T-helper 22 cell (primary cell): ENCODE measurements at places on chromosomes 11 and 22.

DNA sequence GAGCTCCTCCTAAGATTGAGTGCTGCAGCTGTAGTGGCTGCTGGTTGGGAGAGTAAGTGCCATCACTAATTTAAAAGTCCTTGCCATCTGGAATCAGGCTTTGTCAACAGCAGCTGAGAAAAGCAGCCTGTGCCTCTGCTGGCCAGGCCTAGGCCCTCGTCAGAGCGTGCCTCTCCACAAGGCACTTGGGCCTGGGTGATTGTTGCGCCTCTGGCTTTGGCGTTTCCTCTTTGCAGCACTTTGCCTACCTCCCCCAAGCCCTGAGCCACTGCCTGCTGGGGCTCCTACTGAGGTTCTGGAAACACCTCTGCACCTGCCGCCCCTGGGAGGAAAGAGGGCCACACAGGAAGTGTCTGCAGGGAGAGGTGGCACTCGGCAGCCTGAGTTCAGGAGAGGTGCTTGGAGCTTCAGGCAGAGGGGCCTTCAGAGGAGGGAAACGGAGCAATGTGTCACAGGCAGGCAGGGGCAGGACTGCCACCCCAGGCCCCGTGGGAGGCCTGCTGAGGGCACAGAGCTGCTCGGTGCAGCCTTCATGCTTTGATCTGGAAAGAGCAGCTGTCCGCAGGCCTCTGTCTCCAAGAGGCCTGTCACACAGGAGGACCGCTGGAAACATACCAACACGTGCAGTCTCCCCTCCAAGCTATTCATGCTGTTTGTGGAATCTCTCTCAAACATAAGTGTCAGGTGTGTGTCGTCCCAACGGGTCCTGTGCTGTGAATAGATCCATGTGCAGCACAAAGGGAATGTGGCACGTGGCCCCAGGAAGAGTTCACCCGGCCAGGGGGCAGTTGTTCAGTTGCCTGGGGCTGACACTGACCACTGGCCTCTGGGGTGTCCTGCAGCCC, 61.5 kb upstream of the EMID1 start:
- DNase-seq = no peak

DNA sequence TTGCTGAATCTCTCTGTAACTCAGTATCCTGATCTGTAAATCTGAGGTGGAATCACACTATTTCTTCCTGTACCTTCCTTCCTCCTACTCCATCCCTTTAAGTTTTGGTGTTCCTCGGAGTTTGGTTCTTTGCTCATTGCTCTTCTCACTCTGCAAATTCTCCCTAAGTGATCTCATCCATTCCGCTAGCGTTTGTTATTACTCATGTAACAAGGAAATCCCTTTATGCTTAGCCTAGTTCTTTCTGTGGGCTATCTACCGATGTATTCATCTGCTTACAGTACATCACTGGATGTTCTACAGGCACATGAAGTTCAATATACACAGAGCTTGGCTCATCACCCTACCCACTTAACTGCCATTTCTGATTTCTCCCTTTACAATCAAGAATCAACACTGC, 1.6 kb upstream of the CEP295 start:
- DNase-seq = no peak

DNA sequence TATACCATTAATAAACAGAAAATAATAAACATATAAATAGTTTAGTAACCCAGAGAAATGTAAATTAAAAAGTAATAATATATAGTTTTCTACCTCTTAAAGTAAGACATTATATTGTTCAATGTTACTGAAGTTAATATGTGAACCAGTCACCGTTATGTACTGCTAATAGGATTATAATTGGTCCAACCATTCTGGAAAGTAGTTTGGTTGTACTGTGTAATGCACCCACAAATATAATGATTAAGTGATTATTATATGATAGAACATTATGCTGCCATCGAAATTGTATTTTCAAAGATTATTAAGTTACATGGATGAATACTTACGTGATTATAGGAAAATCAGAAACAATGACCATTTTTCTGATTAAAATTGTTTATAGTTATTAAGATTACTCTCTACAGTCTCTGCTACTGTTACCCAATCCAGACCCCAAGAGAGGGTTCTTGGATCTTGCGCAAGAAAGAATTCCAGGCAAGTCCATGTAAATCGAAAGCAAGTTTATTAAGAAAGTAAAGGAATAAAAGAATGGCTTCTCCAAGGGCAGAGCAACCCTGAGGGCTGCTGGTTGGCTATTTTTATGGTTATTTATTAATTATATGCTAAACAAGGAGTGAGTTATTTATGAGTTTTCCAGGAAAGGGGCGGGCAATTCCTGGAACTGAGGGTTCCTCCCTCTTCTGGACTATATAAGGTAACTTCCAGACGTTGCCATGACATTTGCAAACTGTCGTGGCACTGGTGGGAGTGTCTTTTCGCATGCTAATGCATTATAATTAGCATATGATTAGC, 50.1 kb downstream of the ACER3 start:
- no peak for DNase-seq

- DNase-seq = no peak
These were observed 21.9 kb downstream of the MRPL23 start for GRCh38 chr11:1969035-1969434.

DNA sequence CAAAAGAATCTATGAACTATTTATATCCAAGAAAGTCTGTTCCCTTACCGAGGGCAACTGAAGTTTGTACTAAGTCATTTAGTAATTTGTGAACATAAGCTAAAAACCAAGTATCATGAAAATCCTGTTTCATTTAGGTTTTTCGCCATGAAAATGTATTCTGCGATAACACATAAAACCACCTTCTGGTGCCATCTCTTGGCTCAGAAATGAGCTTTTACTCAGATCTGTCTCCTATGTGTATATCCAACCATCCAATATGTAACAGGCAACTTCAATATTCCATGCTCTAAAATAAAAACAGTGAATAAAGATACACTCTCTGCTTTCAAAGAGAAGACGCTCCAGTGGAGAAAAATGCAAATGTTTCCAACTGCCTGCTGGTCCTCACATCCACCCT, 118.1 kb upstream of the BID start:
- DNase-seq = no peak

- DNase-seq = no peak
These were observed 576 bp upstream of the SC5D start for GRCh38 chr11:121291896-121292494.

DNA sequence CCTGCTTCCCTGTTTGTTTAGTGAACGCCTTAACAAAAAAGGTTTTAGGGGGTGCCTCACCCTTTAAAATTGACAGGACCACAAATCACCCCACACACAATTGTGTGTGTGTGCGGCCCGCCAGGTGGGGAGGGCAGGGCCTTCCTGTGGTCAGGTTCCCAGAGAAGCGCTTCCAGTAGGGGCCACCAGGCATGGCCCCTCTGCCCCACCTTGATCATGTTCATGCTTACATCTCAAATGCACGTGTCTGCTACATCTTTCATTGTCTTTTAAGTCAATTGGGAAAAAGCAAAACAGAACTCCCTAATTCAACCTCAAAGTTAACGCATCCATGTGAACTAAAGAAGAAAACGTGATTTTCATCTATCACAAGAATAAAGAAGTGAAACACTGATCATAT, 1335.3 kb downstream of the TBC1D22A start:
- DNase-seq = no peak

- DNase-seq = no peak
These were observed 11.7 kb upstream of the SLC36A4 start for GRCh38 chr11:93209466-93209865.

DNA sequence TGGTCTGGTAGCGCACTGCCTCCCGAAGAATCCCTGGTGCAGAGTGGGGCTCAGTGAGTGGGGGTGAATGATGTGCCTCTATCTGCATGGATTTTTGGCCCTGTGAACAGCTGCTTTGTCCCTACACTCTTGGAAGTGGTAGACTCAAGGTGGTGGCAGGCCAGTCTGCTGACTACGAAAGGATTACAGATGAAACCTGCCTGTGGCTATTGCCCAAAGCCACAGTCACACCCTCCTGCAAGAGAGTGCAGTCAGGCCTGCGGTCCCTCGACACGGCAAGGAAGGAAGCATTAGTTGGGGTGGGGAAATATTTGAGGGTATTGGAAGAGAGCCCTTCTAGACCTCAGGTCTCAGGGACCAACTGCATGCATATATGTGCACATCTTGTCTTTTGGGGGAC, 63.7 kb downstream of the DSCAML1 start:
- DNase-seq = no peak

GRCh38 chr11:111183706-111184105, 61.8 kb upstream of the POU2AF2 start:
- DNase-seq = no peak

GRCh38 chr22:22752556-22753477, 108.4 kb downstream of the GGTLC2 start:
- DNase-seq = no peak

GRCh38 chr22:33891455-33891854, 28.8 kb downstream of the LARGE1 start:
- no peak for DNase-seq

DNA sequence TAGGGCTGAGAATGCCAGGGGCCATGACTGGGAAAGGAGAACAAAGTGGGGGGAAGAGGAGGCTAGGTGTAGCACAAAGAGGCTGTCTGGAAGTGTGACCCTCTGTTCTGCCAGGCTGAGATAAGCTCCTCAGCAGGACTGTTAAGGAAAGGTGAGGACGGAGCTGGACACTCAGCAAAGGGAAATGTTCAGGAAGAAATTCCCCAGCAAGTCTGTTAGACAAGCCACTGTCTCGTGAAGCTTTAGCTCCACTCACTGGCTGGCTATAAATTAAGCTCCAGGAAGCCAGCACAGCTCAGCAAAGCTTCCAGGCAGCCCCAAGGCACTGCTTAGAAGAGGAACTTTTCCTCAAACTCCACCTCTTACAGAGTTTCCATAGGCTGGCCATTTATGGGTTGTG, 181.2 kb upstream of the API5 start:
- DNase-seq = no peak

DNA sequence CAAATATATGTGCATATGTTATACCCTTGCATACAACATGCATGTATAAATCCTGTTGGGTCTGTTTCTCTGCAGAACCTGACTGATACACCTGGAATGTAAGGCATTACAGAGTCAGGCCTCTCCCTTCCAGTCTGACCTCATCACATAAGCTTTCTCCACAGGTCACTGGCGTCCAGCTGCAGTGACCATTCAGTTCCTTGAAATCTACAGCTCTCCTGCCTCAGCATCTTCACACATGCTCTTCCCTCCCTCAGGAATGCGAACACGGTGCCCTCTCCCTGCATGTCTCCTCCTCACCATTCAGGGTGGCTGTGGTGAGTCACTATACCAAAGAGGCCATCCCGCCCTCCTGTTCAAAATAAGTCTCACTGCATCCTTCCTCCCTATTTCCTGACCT, 657.8 kb upstream of the B3GAT1 start:
- DNase-seq = no peak
